ENCODE measurements at places on chromosomes 1 and 21.

GRCh38 chr1:29152046-29152805 lies 28.5 kb upstream of the TMEM200B start:
- DNase-seq, result no peak

DNA sequence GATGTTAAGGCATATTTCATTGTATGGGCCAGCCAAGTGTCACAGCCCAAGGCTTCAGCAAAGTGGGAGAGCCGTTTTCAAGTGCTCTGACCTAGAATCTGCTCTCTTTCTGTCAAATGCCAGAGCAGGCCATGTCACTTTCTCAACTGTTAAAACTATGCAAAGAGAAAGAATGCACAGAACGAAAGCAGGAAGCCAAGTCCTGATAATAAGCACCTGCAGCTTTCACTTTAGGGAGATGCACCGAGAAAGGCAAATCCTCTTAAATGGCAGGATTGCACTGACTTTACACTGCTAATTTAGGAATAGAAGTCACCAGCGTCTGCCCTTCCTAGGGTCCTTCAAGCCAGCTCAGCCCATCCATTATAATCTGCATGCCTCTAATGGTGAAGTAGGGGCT lies 49.2 kb upstream of the NTPCR start:
- DNase-seq, result no peak

- no peak for DNase-seq
Measured at GRCh38 chr1:65198096-65198495, 50.1 kb downstream of the AK4 start.

DNA sequence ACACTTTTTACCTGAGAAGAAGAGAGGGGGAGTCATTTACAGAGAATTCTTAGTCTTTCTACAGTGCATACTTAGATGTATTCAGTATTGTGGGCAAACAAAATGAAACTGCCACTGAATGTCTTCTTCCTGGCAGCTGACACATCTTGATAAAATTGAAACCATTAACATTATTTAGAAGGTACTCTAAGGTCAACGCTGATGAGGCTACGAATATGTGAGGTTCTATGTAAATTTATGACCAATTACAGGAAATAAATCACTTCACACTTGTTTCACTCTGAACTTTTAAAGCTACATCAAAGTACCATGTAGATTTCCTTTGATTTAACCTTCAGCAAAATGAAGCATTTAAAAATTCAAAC lies 51.3 kb upstream of the GFI1 start:
- peak; percentile 60 for DNase-seq

DNA sequence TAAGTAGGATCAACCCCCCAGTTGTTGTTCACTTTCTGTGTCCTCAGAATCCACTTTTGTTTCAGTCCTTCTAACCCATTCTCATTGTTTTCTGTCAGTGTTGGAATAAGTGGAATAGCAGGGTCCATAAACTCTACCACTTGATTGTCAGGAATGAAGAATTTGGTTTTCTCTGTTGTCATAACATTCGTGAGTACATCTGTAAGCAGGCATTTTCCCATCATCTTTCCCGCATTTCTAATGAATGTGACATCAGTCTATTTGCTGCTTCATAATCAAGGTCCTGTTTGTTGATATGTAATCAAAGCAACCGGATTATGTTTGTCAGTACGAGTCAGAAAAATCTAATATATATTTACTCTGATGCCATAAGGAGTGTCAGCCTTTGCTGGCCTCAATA lies 147.1 kb downstream of the KIF26B start:
- no peak for DNase-seq

DNA sequence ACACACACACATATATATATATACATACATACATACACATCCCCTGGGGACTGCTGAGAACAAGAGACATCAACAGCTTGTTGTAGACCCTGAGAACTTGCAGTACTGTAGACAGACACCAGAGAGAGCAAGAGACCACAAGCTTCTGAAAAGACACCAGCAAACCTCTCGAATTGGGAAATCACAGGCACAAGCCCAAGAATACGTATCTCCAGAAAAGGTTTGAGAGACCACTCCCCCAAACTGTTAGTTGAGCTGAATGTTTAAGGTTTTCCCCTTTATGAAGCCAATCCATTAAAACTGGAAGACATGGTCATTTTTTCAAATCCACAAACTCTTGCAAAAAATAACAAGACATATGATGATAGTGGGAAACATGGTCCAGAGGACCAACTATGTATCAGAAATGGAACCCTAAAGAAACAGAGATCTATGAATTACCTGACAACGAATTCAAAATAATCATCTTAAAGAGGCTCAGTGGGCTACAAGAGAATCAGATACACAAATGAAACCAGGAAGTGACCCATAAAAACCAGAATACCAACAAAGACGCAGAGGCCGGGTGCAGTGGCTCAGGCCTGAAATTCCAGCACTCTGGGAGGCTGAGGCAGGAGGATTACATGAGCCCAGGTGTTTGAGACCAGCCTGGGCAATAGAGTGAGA lies 45.1 kb downstream of the SLC2A1 start:
- DNase-seq, result peak; percentile 85

DNA sequence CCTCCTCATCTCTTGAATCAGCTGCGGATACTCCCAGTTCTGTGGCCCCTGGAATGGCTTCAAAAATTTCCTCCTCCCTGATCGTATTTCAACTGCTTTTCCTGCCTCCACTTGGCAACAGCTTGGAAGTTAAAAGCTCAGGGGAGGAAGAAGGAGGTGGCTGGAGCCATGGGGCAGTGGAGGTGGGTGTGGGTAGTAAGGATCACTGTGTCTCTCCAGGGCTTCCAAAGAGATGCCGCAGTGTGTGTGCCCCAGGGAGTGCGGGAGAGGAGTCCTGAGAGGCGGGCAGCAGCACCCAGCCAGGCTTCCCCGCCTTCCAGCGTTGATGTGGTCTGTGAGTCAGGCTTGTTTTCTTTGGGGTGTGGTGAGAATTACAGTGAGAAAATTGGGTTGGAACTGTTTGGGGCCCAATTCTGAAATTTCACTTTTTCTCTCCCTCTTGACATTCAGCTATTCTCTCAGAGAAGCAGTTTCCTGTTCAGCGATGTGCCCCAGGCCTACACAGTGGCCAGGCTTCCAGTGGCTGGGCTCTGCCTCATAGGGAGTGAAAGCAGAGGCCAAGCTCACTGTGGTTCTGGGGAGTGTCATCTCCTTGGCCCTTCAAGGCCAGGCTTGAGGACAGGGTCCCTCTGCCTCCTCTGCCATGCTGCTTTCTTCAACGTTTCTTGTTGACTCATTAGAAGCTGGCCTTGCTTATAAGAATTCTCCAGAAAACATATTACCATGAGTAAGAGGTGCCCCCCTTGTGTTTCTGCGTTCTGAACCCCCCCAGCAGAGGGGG lies 69.0 kb downstream of the PGM1 start:
- no peak for DNase-seq
